Choroid plexus epithelial cell (primary cell): ENCODE measurements at places on chromosomes 13 and 19.

- no peak for DNase-seq
Measured at GRCh38 chr13:54356849-54357248, 1328.2 kb downstream of the OLFM4 start.

DNA sequence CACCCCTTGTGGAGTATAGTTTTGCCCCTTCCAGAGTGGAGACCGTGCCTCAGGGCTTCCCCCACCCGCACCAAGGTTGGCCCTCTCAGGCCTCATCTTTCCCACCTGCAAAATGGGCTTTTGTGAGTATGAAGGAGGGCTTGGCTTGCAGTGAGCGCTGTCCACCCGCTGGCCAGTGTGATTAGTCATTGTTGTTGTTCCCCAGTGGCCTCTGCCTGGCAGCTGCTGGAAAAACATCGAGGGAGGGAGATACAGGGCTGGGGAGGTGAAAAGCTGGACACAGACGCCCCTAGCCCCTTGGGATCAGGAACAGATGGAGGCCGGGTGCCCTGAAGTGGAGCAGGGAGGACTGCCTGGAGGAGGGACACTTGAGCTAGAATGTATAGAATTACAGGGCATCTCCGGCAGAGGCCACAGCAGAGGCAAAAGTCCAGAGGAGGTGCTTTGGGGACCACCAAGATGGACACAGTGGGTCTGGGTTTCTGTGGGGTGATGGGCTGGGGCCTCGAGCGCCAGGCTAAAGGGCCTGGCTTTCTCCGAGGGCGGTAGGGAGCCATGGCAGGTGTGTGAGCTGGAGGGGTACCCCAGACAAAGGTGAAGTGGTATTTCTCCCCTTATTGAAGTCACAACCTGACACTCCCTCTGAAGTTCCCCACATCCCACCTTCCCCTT is 3.9 kb upstream of the IL12RB1 start:
- DNase-seq, result peak; percentile 58

GRCh38 chr19:798415-799075 is 1.3 kb downstream of the PTBP1 start:
- DNase-seq, result no peak

DNA sequence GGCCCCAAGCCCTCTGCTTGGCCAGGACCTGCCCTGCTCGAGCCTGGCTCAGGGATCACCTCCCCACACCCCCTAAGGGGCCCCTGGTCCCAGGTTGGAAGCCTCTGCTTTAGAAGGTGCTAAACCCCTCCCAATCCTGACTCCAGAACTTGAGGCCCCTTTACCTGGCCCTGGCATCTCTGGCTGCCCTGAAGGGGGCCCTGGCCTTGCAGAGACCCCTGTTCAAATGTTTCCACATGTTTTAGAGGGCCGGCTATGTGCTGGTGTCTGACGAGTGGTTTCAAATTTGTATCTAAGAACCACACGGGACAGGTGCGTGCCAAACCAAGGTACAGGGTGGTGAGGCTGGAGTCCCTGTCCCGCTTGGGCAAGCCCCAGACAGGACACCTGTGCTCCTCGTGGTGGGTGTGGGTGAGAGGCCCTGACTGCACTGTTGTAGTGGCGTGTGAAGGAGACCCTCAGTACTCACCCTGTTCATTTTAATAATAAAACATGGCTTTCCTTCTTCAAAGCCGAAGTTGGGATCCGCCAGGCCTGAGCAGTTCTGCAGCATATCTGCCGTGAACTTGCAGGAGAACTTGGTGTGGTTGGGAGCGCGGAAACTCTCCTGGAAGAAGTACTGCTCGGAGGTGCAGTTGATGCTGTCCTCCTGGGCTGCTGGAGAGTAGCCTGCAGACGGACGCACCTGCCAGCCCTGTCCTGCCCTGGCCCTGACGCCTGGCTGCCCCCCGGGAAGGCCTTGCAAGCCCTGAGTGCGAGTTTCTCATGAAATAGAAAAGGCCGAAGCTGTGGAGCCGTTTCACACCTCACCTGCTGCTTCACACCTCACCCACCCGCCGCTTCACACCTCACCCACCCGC is 5.4 kb downstream of the ATP4B start:
- no peak for DNase-seq
